ENCODE measurements at places on chromosomes 7 and 10. TPM values are rescaled to one million over a fixed set of nuclear protein-coding genes. Genes with fewer than 3 reads are reported as not detected.

GRCh38 chr10:103395754-103396066 is 565 bp downstream of the ATP5MK start:
- peak overlapping the region; percentile 90 for H3K4me3 ChIP-seq
- peak overlapping the region; percentile 63 for H3K27ac ChIP-seq
- H3K36me3 ChIP-seq: peaks cover 2% of the 10 kb centered on the region

DNA sequence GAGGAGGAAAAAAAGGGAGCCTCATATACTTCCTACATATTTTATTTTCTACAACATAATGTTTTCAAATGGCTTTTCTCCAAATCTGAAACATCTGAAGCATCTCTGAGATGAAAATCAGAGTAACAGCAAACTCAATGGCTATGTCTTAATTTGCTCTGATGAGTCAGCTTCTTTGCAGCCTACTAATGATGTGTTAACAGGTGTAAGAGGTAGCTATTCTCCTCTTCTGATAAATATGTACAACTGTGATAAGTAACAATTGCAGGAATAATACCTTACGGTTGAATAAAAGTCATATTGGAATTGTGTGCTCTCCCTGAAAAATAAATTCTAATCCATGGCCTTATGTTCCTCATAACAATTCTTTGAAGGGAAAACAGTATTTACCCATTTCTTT is 45.2 kb downstream of the GNAT3 start:
- no peaks in the 10 kb centered on the region for H3K36me3 ChIP-seq
- no peak overlapping the region for H3K27ac ChIP-seq
- DNase-seq: no peak
- no peak overlapping the region for H3K4me3 ChIP-seq
- H3K4me1 ChIP-seq: no peaks in the 10 kb centered on the region

- H3K4me1 ChIP-seq: no peaks in the 10 kb centered on the region
- DNase-seq: no peak
- no peaks in the 10 kb centered on the region for H3K27me3 ChIP-seq
- no peak overlapping the region for H3K4me3 ChIP-seq
These were observed 11.7 kb downstream of the ORC5 start for GRCh38 chr7:104196161-104196560.

Gene KNDC1
- polyA plus RNA-seq: 0.05 TPM

Gene CPA4
- polyA plus RNA-seq: 0.18 TPM

- H3K27ac ChIP-seq: no peak overlapping the region
- no peaks in the 10 kb centered on the region for H3K36me3 ChIP-seq
- H3K27me3 ChIP-seq: no peaks in the 10 kb centered on the region
- DNase-seq: peak; percentile 53
These were observed 32.9 kb downstream of the GPER1 start for GRCh38 chr7:1120791-1121190.

DNA sequence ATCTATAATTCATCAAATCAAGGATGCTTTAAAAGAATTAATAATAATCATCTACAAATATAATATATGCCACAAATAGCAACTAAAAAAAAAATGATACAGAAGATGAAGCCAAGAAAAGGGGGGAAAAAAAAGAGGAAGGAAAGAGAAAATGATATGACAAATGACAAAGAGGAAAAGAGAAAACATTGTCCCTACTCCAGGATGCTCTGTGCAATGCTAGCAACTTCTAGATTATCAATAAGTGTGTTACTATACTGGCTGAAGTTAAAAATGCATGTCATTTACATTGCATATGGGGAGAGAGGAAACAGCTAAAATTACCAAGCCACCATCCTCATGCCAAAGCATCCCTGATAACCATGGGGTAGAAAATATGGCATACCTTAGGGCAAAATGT is 104.2 kb downstream of the SFMBT2 start:
- peaks cover 2% of the 10 kb centered on the region for H3K27me3 ChIP-seq
- no peaks in the 10 kb centered on the region for H3K36me3 ChIP-seq
- no peaks in the 10 kb centered on the region for H3K4me1 ChIP-seq
- no peak for DNase-seq

Gene CALHM3
- polyA plus RNA-seq: not detected

DNA sequence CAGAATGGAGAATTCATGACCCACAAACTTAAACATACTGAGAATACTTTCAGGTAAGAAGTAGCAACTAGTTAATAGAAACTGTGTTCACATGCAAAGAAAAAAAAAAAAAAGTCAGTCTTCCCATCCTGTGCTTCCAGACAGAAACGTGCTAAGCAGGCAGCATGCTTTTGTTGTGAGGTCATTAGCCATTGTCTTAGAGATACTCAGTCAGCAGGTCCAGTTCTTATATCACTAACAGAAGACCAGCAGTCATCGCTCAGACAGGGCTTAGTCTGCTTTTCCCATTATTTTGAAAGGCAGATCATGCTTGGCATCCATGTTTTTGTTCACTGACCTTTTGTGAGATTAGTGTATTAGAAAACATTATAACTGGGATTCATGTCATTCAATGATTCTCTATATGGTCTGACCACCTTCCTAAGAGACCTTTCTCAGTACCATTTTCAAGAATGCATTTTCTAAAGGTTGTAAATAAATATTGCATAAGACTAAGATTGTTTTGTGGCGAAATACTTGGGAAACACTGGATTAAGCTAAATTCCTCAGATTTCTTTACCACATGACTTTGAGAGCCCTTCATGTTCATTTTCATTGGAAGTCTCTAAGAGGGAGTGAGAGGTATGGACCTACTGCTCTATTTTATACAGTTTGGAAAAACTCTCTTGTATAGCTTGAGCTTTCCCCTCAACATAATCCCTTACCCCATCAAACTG is 45.0 kb upstream of the AGBL3 start:
- peaks cover 2% of the 10 kb centered on the region for H3K36me3 ChIP-seq
- H3K4me1 ChIP-seq: peaks cover 6% of the 10 kb centered on the region
- DNase-seq: no peak
- no peaks in the 10 kb centered on the region for H3K27me3 ChIP-seq
- peak overlapping the region; percentile 76 for H3K27ac ChIP-seq
- H3K4me3 ChIP-seq: no peak overlapping the region

DNA sequence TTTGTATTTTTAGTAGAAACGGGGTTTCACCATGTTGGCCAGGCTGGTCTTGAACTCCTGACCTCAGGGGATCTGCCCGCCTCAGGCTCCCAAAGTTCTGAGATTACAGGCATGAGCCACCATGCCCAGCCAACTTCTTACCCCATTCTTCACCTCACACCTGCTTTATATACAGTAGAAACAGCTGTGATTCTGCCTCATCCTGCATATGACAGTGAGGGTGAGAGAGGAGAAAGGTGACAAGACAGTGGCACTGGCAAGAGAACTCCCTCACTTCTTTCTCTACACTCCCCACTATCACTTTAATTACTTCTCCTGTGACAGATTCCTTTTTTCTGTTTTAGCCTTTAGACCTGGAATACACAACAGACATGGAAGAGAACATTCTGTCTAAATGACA is 61.8 kb upstream of the CAPZA2 start:
- DNase-seq: no peak
- H3K4me1 ChIP-seq: no peaks in the 10 kb centered on the region
- no peak overlapping the region for H3K4me3 ChIP-seq
- no peak overlapping the region for H3K27ac ChIP-seq
- no peaks in the 10 kb centered on the region for H3K36me3 ChIP-seq

- no peaks in the 10 kb centered on the region for H3K27me3 ChIP-seq
- H3K36me3 ChIP-seq: no peaks in the 10 kb centered on the region
- H3K4me1 ChIP-seq: no peaks in the 10 kb centered on the region
- DNase-seq: peak; percentile 70
These were observed 940 bp upstream of the PSD start for GRCh38 chr10:102419269-102420180.

GRCh38 chr7:134811765-134812164 is 32.3 kb downstream of the CALD1 start:
- DNase-seq: no peak
- H3K36me3 ChIP-seq: peaks cover 4% of the 10 kb centered on the region
- H3K4me1 ChIP-seq: peaks cover 21% of the 10 kb centered on the region

DNA sequence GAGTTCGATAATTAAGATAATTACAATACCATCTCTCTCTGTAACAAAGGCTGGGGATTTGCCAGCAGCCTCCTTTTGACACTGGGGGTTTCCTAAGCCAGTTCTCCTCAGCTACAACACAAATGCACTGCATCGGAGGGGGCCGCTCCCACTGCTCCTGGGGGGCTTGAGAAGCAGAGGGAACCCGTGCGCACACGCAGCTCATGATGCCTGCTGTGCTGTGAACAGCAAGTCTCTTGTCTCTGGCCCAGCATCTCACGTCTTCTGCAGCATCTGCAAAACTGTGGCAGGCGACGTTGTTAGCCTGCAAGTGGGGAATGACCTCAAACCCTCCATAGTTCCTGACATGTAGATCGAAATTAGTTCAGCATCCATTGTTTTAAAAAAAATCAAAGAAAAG is 5.5 kb downstream of the VIPR2 start:
- no peak overlapping the region for H3K4me3 ChIP-seq
- no peaks in the 10 kb centered on the region for H3K36me3 ChIP-seq
- H3K4me1 ChIP-seq: no peaks in the 10 kb centered on the region
- no peaks in the 10 kb centered on the region for H3K27me3 ChIP-seq
- DNase-seq: no peak

Gene PAX2
- not detected for polyA plus RNA-seq

DNA sequence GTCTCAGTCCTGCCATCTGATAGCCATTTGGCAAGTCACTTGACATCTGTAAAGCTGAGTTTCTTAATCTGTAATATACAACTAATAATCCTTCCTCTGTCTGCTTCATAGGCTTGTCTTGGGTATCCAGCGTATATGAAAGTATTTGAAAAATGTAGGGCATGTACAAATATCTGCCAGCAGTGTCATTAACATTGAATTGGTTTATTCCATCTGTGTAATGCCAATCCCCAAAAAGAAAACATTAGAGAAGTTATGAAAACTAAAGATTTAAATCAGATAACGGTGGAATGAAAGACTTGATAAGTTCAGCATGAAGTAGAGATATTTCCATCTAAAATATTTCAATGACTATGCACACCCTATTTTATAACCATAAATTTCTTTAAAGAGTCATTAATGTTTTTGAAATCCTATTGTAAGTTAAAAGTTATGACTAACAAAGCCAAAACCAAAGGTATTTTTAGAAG is 9.8 kb upstream of the RTKN2 start:
- H3K27me3 ChIP-seq: no peaks in the 10 kb centered on the region
- peaks cover 3% of the 10 kb centered on the region for H3K4me1 ChIP-seq
- DNase-seq: no peak

- DNase-seq: peak; percentile 45
- H3K27ac ChIP-seq: no peak overlapping the region
- H3K4me3 ChIP-seq: no peak overlapping the region
- H3K4me1 ChIP-seq: no peaks in the 10 kb centered on the region
- H3K27me3 ChIP-seq: no peaks in the 10 kb centered on the region
- no peaks in the 10 kb centered on the region for H3K36me3 ChIP-seq
These were observed 140.1 kb upstream of the UNC5B start for GRCh38 chr10:71072131-71072822.

Gene BNIP3
- polyA plus RNA-seq: 17.3 TPM

- DNase-seq: no peak
- H3K27me3 ChIP-seq: peaks cover 1% of the 10 kb centered on the region
- H3K4me3 ChIP-seq: no peak overlapping the region
- no peaks in the 10 kb centered on the region for H3K4me1 ChIP-seq
These were observed 1206.6 kb downstream of the TYW1 start for GRCh38 chr7:68203251-68203650.

Gene HYAL4
- not detected for polyA plus RNA-seq

- H3K4me1 ChIP-seq: no peaks in the 10 kb centered on the region
- no peaks in the 10 kb centered on the region for H3K27me3 ChIP-seq
- DNase-seq: no peak
- H3K4me3 ChIP-seq: no peak overlapping the region
- H3K36me3 ChIP-seq: no peaks in the 10 kb centered on the region
These were observed 33.7 kb downstream of the STAMBPL1 start for GRCh38 chr10:88913788-88914187.

DNA sequence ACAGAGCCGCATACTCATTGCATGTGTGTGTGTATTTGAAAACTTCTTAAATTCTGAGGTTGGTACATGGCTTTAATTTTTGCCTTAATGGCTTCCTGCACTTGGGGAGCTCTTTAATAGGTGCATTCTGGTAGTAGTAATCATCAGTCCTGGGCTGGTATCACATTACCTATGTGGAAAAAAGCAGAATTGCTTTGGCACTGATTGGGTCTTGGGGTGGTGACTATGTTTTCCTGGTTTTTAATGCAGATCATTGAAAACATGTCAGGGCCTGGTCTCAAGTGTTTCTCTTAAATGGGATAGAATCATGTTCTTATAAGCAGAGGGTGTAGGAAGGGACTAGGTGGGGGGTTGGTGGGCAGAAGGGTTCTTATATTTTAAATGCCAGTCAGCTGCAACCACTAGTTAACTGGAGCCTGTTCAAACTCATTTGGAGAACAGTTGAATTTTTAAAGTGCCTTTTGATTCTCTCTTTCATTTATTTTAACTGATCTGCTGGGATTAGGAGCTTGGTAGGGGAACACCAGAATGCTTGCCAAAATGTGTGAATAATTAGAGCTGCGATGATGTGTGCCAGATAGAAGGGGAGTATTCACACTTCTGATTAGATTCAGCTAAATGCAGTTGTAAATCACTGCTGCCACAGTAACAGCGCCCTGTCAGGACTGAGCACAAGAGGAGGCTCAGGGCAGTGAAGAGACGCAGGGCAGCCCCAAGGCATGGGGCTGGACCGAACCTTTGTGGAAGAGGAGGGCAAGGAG is 633.5 kb upstream of the GALNT17 start:
- no peaks in the 10 kb centered on the region for H3K27me3 ChIP-seq
- H3K4me3 ChIP-seq: no peak overlapping the region

- no peak overlapping the region for H3K27ac ChIP-seq
- H3K36me3 ChIP-seq: no peaks in the 10 kb centered on the region
- no peak overlapping the region for H3K4me3 ChIP-seq
- H3K4me1 ChIP-seq: no peaks in the 10 kb centered on the region
- H3K27me3 ChIP-seq: no peaks in the 10 kb centered on the region
These were observed 5.9 kb downstream of the TTYH3 start for GRCh38 chr7:2637505-2638223.

Gene SNCG
- polyA plus RNA-seq: 209 TPM

DNA sequence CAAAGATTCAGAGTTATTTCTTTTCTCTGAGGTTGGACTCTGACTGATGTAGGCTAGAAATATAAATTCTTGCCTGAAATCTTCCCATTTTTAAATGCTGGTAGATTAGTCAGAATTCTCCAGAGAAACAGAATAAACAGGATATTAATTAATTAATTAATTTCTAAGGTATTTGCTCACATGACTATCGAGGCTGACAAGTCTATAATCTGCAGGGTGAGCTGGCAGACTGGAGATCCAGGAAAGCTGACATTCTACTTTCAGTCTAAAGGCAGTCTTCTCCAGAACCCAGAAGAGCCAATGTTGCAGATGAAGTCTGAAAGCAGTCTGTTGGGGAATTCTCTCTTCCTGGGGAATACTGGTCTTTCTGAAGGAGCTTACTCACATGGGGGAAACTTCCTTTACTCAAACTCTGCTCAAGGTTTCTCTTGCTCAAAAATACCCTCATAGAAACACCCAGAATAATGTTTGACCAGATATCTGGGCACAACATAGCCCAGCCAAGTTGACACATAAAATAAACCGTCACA is 189.7 kb downstream of the KIF20B start:
- H3K27me3 ChIP-seq: no peaks in the 10 kb centered on the region
- no peaks in the 10 kb centered on the region for H3K36me3 ChIP-seq
- H3K4me1 ChIP-seq: no peaks in the 10 kb centered on the region
- DNase-seq: no peak
- H3K4me3 ChIP-seq: no peak overlapping the region

- H3K27ac ChIP-seq: no peak overlapping the region
- H3K4me3 ChIP-seq: peak overlapping the region; percentile 4
- no peak for DNase-seq
- H3K36me3 ChIP-seq: no peaks in the 10 kb centered on the region
- no peaks in the 10 kb centered on the region for H3K4me1 ChIP-seq
These were observed 73.9 kb upstream of the LEP start for GRCh38 chr7:128167042-128167701.

GRCh38 chr7:55534262-55534915 is 37.9 kb downstream of the VOPP1 start:
- H3K27ac ChIP-seq: no peak overlapping the region
- no peaks in the 10 kb centered on the region for H3K36me3 ChIP-seq
- no peak for DNase-seq
- no peaks in the 10 kb centered on the region for H3K4me1 ChIP-seq
- H3K27me3 ChIP-seq: no peaks in the 10 kb centered on the region
